ENCODE measurements at places on chromosomes 6 and 20.
A peak's percentile ranks its signal among the peaks of the same experiment; 100 is the strongest.

DNA sequence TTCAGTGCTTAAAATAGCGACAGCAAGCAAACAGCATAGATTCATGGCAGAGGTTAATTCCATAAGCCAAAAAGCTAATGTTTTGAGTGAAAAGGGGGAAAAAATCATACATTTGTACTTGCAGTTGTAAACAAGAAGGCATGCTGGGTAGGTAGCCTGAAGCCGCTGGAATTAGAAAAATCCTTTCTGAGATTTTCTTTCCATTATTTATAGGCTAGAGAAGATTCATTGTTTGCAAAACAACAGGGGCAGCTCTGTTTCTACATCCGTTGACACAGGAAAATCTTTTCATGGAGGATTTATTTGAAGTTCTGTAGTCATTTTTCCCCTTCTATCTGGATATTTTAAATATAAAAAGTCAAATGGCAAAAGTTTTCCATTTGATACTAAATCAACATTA, 843.9 kb downstream of the QKI start:
- DNase-seq = no peak

- no peak for DNase-seq
Observed at GRCh38 chr6:75349262-75349984, 64.8 kb upstream of the TMEM30A start.

DNA sequence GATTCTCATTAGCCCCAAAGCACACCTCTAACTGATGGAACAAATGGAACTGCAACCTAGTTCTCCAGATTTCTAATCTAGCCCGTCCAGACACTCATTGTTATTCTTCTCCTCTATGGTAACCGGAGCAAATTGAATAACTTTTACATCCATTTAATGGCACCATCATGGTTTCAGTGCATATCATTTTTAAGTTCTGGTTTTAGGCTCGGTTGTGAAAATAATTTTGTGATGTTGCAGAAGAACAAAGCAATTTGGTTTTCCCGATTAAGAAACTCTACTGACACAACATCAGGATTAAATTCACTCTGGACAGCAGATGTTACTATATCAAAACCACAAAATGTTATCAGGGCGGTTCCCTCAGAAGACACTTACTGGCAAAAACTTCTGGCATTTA, 42.5 kb upstream of the HBS1L start:
- DNase-seq = no peak

GRCh38 chr6:21999012-21999528, 297.8 kb downstream of the PRL start:
- no peak for DNase-seq

- DNase-seq = no peak
Observed at GRCh38 chr20:44471481-44471882, 4.2 kb upstream of the TTPAL start.

DNA sequence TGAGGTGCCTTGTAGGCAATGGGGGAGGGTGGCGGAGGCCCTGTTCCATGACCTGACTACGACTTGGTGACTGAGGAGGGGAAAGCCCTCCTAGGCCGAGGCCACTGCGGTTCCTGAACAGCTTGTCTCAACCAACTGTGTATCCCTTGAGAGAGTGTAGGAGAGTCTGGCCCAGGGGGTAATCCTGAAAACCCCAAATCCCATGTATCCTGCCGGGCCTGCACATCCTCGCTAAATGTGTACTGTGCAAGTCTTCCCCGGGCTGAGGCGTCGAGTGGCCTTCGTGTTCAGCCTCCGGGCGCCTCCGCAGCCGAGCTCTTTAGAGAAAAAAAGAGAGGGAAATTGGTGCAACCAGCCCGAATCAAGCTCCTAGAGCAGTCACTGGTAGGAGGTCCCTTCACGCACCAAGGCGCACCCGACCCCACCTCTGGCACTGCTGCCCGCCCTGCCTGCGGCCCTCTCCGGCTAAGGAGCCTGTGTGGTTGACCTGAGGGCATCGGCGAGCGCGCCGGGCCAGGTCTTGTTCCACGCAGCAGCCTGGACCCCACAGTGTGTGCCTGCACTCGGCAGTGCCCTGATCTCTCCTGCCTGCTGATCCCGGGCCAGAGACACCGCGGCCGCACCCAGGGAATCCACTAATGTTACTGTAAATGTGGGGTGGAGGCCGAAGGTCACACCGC, 7.3 kb downstream of the SIM1 start:
- DNase-seq = no peak

- DNase-seq = no peak
Observed at GRCh38 chr6:154071711-154072110, 32.7 kb downstream of the OPRM1 start.

GRCh38 chr6:148170286-148170685, 172.4 kb upstream of the SASH1 start:
- DNase-seq = no peak

DNA sequence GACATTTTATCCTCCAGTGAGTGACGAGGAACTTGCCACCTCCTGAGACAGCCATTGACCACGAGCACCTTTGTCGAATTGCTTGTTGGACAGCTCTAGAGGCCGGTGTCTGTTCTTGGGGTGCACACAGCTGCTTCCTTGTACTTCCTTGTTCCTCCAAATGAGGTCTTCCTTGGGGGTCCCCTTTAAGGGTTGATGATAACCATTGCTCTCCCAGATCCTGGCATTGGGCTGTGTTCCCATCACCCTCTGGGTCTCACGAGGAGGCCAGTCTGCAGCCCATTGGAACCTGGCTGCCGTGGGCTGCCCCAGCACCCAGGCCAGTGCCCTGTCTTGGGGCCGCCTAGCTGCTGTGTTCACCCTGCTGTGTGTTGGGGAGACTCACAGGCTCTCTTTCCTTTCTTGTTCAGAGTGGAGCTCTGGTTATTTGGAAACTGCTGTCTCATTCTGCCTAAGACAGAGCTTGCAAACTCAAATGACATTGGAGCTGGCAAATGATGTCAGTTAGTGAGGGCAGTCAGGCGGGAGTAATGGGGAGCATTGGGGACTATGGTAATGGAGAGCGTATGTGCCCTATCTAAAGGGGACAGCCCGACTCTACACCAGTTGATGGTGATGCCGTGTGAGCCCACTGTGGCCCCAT, 25.7 kb downstream of the PPP1R16B start:
- DNase-seq = no peak

DNA sequence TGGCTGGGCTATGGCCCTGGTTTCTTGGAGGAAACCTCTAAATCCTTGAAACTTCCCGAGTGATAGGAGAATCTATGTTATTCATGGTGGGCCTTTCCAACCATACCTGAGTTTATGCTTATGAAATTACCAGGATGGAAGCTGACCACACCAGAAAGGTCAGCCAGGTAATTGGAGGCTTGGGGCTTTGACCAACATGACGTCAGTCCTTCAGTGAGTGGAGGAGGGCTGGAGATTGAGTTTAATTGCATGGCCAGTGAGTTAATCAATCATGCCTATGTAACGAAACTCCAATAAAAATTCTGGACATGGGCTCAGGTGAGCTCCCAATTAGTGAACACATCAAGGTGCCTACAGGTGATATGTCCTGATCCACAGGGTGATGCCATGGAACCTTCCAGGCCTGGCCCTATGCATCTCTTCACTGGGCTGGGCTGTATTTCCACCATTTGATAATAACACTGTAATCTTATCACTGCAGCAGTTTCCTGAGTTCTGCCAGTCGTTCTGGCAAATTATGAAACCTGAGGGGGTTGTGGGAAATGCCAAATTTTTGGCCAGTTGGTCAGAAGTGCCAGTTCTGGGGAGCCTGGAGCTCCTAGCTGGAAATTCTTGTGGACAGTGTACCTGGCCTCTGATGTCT, 106.5 kb downstream of the CDH26 start:
- DNase-seq = no peak

- no peak for DNase-seq
Observed at GRCh38 chr20:32524829-32525501, 60.2 kb downstream of the NOL4L start.

GRCh38 chr20:43853174-43853803, 61.4 kb upstream of the TOX2 start:
- DNase-seq = no peak

DNA sequence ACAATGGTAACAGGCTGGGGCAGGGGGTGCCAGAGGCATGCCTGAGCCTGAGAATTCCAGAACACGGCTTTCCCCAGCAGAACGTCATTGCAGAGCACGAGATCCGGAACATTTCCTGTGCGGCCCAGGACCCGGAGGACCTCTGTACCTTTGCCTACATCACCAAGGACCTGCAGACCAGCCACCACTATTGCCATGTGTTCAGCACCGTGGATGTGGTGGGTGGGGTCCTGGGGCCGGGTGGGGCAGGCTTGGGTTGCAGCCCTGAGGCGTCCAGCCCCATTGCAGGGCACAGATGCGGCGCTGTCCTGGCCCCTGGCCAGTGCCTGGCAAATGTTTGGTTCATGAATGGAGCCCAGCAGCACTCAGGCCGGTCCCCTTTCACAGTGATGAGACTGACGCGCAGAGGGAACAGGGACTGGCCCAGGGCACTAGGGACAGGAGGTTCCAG, 57.1 kb downstream of the TCP11 start:
- no peak for DNase-seq

GRCh38 chr6:63814459-63814858, 178.9 kb downstream of the PHF3 start:
- DNase-seq = no peak

DNA sequence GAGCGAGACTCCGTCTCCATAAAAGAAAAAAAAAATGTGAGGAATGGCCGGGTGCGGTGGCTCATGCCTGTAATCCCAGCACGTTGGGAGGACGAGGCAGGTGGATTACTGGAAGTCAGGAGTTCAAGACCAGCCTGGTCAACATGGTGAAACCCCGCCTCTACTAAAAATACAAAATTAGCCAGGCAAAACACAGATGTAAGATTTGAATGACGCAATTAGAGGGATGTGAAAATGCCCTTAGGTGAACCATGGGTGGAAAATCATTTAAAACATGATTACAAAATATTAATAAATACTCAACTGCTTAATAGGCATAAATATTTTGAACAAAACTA, 20.9 kb downstream of the COL9A3 start:
- no peak for DNase-seq

GRCh38 chr6:15715851-15716250, 53.0 kb upstream of the DTNBP1 start:
- no peak for DNase-seq

DNA sequence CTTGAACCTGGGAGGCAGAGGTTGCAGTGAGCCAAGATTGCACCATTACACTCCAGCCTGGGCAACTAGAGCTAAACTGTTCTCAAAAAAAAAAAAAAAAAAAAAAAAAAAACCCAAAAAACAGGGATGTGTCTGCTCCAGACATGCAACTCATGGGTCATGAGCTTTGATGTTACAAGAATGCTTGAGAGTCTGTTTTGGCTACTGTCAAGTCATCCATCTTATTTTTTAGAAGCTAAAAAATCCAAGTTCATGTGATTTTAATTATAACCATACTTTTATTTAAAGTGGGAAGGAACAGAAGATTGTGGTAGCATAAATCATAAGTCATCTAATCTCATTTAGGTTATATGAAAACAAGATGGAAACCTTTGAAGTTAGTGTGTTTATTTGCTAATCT, 120.6 kb downstream of the PDE7B start:
- DNase-seq = no peak

- DNase-seq = no peak
Observed at GRCh38 chr6:134005800-134006199, 46.6 kb downstream of the SLC2A12 start.

GRCh38 chr6:133804265-133804664, 84.6 kb upstream of the TCF21 start:
- no peak for DNase-seq

GRCh38 chr20:12984069-12984765, 24.6 kb upstream of the SPTLC3 start:
- DNase-seq = no peak

DNA sequence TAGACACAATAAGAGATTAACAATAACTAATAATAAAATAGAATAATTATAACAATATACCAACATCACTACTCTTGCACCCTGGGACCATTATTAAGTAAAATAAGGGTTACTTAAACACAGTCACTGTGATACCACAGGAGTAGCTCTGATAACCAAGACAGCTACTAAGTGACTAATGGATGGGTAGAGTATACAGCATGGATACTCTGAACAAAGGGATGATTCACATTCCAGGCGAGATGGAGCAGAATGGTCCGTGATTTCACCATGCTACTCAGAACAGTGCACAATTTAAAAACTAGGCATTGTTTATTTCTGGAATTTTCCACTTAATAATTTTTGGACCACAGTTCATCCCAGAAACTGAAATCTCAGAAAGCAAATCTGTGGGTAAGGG, 80.0 kb upstream of the FUT9 start:
- no peak for DNase-seq

GRCh38 chr6:49556429-49556837, 6.0 kb downstream of the C6orf141 start:
- peak; percentile 90 for DNase-seq

DNA sequence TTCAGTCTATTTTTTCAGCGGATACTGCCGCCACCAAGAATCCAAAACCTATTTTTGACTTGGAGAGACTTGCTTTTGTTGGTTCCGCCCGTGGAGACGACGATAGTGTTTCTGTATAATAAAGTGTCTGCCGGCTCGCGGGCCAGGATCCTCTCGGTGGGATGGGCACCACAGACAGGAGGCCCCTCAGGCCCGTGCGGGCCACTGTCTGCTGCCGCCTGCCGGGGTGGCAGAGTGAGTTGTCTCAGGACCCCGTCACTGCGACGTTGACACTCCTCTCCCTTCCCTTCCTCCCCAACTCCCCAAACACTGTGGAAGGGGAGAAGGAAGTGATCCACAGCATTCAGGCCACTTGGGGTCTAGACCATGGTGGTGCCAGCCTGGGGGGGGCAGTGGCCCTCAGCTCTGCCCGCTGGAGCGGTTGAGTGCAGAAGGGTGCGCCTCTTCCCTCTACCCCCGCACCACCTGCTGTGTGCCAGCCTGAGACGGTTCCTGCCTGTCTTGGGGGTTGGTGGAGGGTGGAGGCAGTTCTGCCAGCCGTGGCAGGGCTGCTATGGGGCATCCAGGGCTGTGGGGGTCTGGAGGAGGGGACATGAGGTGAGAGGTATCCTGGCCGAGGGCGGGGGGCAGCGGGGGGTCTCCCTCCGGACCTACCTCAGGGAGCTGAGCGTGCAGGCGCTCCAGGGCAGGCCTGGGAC, 17.5 kb downstream of the RBM38 start:
- DNase-seq = no peak

GRCh38 chr6:26044140-26045064, 42.8 kb upstream of the HFE start:
- DNase-seq = no peak

- no peak for DNase-seq
Observed at GRCh38 chr6:98929498-98930060, 18.2 kb downstream of the FBXL4 start.

GRCh38 chr6:133062696-133063306, 178.4 kb upstream of the EYA4 start:
- DNase-seq = no peak

- no peak for DNase-seq
Observed at GRCh38 chr20:1891263-1892118, 3.7 kb upstream of the SIRPA start.

- DNase-seq = no peak
Observed at GRCh38 chr20:26214991-26215390, 518.3 kb upstream of the ZNF337 start.

Measured in NCI-H1436 treated with DMSO at 0.1 percent for 48 hours (cell line).